Progenitor cell of endocrine pancreas (in vitro differentiated cells): ENCODE measurements at places on chromosomes 16 and 17.

DNA sequence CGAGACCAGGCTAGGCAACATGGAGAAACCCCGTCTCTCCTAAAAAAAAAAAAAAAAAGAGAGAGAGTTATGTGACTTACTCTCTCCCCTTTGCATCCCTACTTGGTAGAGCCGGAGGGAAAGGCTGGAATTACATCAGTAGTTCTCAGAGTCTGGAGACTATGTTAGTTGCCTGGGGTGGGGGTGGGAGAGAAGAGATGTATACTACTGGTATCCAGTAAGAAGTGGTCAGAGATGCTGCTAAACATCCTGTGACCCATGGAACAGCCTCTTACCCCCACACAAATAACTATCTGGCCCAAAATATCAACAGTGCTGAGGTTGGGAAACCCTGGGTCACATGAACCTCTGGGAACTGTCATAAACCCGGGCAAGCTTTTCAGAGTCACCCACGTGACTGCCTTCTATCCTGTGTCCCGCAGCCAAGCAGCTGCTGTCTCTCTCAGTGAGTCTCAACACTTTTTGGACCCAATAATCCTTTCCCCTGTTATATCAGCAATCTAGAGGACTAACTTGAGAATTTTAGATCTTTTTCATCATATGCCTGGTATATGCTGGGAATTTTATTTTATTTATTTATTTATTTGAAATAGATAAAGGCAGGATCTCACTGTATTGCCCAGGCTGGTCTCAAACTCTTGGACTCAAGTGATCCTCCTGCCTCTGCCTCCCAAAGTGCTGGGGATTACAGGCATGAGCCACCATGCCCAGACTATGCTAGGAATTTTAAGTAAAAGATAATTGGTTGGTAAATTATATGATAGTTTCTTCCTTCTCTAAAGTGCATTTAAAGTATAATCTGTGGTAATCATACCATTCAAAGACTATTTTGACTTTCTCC lies 8.7 kb downstream of the EIF1 start:
- DNase-seq = no peak

GRCh38 chr17:4513113-4514032 lies 14.7 kb downstream of the SPNS2 start:
- DNase-seq = no peak

DNA sequence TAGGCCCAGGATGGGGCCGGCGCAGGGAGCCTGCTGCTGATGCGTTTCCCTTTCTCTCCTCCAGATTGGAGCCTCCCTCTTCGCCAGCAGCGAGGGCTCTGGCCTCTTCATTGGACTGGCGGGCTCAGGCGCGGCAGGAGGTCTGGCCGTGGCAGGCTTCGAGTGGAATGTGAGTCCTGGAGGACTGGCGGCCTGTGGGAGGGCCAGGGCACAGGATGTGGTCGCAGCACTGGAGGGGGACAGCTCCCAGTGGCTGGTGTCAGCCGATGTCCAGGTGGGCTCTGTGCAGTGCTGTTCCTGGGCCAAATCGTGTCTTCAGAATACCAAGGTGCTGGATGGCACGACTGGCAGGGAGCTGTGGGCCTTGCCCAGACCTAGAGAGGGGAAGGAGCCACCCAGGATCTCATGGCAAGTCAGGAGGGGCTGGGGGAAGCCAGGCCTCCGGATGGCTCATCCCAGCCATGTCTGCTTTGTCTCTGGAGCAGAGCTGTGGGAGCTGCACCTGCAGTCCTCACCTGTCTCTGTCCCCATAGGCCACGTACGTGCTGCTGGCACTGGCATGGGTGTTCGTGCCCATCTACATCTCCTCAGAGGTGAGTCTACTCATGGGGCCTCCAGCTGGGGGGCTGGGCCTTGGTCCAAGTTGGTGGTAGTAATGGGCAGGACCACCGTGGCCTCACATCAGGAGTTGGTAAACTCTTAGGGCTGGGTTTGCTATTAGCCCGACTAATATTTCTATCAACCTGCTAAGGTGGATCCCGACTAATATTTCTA lies 7.3 kb downstream of the SLC5A10 start:
- DNase-seq = no peak

DNA sequence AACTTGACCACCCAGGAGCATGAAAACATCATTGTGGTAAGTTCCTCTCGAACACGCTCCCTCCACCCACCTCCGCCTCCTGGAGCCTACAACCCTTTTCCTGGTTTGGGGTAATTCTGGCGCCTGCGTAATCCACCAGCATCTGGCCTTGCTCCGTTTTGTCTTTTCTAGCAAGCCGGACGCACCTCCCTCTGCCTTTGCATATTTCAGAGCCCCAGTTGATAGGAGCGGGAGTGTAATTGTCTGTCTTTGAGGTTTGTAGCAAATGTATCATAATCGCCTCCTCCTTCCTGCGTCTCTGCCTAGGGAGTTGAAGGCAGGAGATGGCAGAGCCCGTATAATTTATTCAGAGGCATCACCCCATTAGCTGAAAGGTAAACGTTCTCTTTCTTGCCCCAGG lies 121.3 kb upstream of the PLCG2 start:
- no peak for DNase-seq

DNA sequence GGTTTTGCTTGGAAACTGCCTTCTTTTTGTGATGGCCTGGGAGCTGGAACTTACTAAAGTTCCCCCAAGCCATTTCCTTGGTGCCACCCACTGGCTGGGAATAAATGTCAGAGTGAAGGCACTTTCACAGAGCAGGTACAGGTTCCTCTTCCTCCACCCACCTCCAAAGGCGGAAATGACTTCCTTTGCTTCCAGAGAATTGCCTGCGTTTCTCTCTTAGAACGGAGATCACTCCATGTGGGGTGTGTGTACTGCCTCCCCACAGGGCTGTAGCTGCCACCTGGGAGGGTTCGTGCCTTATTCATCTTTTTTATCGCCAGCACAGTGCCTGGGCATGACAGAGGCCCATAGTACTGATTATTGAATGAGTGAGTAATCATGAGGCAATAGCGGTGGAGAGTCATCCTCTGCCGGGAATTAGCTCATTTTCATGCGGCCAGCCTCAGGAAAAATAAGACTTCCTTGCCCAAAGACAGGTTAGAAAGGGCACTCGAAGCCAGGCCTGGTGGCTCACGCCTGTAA lies 32.2 kb upstream of the HAS3 start:
- no peak for DNase-seq

DNA sequence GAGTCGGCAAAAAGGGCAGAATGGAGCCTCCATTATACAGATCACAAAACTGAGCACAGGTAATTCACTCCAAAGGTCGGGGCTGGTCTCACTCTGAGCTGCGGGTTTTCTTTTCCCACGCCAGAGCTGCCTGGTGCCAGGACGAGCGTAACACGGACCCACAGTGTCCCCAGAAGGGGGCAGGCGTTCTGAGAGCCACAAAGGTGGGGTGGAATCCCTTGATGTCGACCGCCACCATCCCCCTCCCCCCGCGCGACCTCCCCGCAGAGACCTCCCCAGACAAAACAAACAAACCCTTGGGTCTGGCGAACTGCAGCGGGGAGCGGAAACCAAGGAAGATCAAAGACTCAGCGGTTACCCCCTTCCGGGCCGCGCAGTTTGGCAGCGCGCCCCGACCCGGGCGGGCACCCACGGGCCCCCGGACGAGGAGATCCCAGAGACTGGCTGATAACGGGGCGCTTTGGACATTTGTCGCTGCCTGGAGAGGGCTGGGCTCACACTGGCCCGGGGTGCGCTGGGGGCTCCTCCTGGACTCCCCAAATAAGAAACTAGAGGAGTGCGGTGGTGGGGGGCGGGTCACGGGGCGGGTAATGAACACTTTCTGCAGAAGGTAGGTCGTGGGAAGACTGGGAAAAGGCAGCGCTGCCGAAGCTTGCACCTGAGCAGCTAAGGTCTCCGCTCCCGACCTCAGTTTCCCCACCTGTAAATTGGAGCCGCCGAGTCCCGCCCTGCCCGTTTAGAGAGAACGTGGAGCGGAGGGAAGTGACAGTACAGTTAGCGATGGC lies 664 bp upstream of the NKD1 start:
- DNase-seq = peak; percentile 22

DNA sequence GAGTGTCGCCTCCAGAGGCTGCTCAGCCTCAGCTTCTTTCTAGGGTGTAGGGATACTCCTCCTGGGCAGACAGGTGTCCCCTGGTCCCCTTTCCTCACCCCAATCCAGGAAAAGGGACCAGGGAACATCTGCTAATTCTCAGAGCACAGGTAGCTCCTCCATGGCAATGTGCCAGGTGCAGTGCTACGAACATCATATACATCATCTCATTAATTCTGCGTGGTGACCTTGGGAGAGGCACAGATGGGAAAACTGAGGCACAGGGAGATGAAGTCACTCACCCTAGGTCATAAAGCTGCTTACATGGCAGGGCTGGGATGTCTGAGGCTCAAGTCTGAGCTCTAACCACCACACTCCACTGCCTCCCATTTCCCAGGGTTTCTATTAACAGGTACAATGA lies 11.7 kb downstream of the HDAC5 start:
- no peak for DNase-seq

- no peak for DNase-seq
These were observed at the start of gene HOXB6 for GRCh38 chr17:48604770-48605329. TSS of gene HOXB6 (minus strand) at chr17:48604986. CDS start at chr17:48598150, 6,836 bp downstream.

DNA sequence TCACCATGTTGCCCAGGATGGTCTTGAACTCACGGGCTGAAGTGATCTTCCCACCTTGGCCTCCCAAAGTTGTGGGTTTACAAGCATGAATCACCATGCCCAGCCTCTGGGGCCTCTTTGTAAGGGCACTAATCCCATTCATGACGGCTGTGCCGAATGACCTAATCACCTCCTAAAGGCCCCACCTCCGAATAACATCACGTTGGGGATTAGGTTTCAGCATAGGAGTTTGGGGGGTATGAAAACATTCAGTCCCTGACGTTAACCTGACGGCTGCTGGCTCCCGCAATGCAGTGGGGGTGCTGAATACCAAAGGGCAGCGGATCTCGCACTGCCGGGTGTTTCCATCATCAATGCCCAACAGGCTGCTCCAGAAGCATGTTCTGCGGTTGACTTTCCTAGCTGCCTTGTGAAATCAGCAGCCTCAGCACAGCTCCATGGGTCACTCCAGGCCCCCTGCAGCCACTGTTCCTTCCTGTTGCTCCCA lies 120.8 kb upstream of the SEC14L1 start:
- no peak for DNase-seq

DNA sequence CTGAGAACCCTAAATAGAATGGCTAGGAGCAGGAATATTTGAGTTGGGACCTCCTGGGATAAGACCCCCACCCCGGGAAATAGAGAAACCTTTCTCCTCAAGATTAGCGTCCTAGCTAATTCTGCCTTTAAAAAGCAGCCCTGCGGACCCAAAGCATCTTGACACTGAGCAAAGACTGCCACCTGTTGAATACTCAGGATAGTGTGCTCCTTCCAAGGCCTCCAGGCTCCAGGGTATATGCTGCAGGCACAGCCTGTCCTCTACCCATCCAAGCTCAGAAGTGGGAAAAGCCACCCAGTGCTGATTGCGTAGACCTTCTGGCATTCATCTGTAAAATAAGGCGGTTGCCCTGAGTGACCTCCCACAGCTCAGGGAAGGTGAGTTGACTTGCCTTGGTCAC lies 456.2 kb upstream of the DYNLRB2 start:
- DNase-seq = no peak

GRCh38 chr16:80804526-80805383 lies at the start of gene CDYL2:
TSS of gene CDYL2 (minus strand) at chr16:80804598. CDS start at chr16:80804173, 425 bp downstream.
- peak; percentile 42 for DNase-seq

GRCh38 chr16:13793841-13794409 lies 126.0 kb upstream of the ERCC4 start:
- DNase-seq = no peak

DNA sequence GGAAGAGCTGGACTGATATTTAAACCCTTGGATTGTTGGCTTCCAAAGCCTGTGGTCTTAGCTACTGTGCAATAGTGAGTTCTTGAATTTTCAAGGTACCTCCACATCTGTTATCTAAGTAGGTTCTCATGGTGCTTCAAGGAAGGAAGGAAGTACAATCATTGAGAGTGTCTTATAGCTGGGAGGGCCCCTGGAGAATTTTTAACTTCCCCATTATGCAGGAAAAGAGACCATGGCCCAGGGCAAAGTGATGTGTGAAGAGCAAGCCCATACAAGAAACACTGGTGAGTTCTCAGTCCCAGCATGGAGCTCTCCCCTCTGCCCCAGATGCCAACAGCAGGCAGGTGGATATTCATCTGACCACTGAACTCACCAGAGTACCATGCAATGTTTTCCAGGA lies 169.0 kb upstream of the IRX6 start:
- DNase-seq = no peak

- no peak for DNase-seq
These were observed 9.9 kb downstream of the TBC1D16 start for GRCh38 chr17:80025796-80026195.

- DNase-seq = no peak
These were observed 30.7 kb upstream of the GSE1 start for GRCh38 chr16:85582229-85582991.

DNA sequence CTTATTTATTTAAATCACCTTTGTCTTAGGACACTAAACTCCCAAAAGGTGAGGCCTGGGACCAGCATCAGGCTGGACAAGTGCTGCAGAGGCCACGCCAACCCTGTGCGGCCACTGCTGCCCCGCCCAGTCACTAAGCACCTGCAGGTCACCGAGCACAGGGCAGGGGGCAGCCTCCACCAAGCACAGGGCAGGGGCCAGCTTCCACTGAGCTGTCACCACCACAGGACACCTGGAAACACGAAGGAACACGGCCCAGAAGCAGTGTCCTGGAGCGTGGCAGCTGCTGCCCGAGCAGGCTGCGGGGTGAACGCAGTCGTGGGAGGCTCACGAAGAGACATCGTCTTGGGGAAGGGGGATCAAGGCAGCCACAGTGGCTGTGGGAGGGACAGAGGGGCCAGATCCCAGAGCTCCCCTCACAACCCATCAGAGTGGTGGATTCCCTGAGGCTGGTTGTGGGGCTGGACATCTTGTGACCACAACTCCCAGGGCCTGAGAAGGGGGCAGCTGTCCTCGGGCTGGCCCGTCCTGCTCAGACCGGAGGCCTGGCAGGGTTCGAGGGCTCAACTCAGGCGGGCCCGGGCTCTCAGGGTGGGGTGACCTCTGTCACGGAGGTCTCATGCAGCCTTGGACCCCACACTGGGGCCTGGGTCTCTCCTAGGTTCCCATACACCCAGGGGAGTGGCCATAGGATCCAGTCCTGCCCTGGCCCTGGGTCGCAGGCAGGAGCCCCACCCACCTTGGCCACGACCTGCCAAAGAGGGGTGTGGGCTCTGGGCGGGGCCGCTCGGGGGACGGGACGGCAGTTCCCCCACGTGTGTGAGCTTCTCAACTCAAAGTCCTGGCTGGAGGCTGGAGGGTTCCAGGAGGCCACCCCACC lies 18.7 kb downstream of the RAB40B start:
- DNase-seq = no peak

GRCh38 chr16:69709456-69710084 lies 16.8 kb downstream of the NQO1 start:
- no peak for DNase-seq
